ENCODE measurements at places on chromosomes 11 and 22.

- DNase-seq = no peak
Measured at GRCh38 chr22:44819966-44820631, 67.7 kb downstream of the ARHGAP8 start.

GRCh38 chr11:123268156-123268555 lies 73.1 kb upstream of the CLMP start:
- DNase-seq = no peak

DNA sequence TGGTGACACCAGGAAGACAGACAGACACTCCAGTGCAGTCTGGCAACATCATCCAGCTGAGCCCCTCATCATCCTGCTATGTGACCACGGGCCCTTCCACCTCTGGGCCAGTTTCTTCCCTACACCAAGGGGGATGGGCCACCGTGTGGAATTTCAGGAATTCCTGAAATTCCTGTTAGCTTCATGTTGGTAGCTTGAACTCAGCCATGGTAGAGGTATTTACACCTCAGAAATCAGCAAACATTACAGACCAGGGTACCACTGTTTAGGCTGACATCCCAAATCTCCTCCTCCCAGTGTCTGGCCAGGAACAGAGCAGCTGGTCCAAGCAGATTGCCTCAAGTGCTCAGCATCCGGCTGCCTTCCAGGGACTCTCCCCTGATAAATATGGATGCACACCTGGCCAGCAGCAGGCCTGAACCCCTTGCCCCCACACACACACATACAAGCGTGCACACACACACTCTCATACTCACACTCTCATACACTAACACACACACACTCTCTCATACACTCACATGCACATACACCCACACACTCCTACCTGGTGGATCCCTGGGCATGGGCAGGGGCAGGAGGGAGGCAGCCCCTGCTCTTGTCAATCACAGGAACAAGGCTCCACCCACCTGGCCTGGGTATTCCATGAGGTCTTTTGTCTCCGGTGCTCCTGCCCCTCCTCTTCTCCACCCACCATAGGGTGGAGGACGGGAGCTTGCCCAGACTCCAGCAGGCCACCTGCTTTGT lies 85.2 kb downstream of the BUD13 start:
- no peak for DNase-seq

- DNase-seq = no peak
Measured at GRCh38 chr11:42315846-42316245, 856.4 kb upstream of the LRRC4C start.

DNA sequence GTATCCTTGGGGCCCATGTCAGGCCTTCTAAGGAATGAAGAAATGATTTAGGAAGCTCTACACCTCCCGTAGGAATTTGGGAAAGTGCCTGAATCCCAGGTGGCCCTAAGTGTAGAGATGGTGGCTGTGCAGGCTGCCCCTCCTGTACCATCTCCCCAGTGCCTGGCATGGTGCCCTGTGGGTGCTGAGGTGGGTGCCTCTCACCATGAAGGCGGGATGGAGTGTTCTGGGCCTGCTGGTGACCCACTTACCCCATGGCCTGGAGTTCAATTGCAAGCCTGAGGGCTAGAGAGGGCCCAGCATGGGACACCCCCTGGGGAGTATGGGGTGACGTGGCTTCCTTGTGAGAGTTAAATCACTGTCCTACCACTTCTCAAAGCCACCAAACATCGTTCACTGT lies 19.8 kb downstream of the SAMM50 start:
- no peak for DNase-seq

All from HS-5 (cell line).